ENCODE measurements at places on chromosomes 12 and 14.
A peak's percentile ranks its signal among the peaks of the same experiment; 100 is the strongest.

- DNase-seq: no peak
Observed at GRCh38 chr12:110983811-110984210, 63.4 kb upstream of the MYL2 start.

DNA sequence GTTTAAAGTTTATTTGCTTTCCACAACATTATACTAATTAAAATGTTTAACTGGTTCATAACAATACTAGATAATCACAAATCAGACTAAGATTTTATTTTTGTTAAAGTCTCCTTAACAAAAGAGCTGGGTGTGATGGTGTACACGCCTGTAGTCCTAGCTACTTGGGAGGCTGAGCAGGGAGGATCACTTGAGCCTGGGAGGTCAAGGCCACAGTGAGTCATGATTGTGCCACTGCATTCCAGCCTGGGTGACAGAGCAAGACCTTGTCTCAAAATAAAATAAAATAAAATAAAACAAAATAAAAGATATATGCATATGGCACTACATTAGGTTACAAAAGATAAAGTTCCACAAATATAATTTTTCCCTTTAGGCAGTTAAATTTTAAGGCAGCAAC is 5.6 kb downstream of the MIS18BP1 start:
- no peak for DNase-seq

DNA sequence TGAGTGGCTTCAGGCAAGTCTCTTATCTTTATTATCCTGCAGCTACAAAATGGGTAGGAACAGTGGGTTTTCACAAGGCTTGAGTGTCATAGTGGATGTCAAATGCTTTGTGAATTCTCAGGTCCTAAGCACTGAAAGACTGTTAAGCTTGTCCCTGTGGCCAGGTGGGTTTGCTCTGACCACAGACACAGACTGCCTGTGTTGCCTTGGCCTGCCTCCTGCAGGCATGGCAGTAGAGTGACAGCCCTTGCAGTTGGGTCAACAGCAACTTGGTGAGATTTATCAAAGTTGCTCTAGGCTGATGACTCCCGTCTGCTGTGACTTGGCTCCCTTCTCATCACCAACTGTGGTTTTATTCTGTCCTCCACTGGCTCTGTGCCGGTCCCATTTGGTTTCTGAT is 520.0 kb upstream of the CCDC196 start:
- DNase-seq: no peak

GRCh38 chr14:58907803-58908202 is 270.0 kb downstream of the DACT1 start:
- DNase-seq: no peak

GRCh38 chr14:76904100-76904739 is 78.0 kb downstream of the LRRC74A start:
- no peak for DNase-seq

- DNase-seq: no peak
Observed at GRCh38 chr12:121794534-121795033, 1.1 kb upstream of the RHOF start.

GRCh38 chr12:14394317-14395073 is 29.0 kb downstream of the ATF7IP start:
- DNase-seq: peak; percentile 41

Measured in cerebellar nuclear complex (tissue), 1 donor.